ENCODE measurements at places on chromosomes 2 and 18.

DNA sequence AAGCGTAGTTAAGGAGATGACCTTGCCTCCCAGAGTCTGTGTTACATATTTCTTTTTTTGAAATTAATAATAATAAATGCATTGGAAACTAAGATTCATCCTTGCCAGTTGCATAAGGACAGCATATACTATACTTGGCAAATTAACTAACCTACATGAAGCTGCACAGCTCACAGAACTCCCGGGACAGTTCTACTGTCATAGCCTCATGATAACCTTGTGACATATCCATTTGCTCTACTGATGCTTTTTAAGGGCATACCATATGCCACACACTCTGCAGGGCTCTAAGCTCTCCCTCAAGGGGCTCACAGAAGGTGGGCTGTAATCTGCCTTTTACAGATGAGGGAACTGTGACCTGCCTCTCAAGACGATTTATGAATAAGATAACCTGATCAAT lies 3.8 kb downstream of the ITGB1BP1 start:
- DNase-seq: no peak

GRCh38 chr2:133717497-133717896 lies 149.2 kb upstream of the NCKAP5 start:
- DNase-seq: peak; percentile 53

DNA sequence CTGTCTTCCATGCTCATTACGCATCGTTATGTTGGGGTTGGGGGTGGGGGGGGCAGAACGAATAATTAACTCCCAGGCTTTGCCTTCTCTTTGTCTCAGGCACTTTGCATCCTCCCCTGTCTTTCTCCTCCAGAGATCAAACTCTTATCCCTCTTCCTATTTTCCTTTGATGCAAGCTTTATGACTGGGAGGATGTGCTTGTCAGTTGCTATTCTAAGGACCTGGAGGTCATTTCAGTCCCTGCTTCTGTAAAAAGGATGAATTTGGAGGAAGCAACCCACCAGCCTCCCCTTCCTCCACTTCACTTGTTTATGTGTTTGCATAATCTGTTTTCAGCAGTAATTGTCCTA lies 87.5 kb downstream of the ZCCHC2 start:
- DNase-seq: no peak

- no peak for DNase-seq
These were observed 46.1 kb downstream of the RASGRP3 start for GRCh38 chr2:33522576-33522975.

DNA sequence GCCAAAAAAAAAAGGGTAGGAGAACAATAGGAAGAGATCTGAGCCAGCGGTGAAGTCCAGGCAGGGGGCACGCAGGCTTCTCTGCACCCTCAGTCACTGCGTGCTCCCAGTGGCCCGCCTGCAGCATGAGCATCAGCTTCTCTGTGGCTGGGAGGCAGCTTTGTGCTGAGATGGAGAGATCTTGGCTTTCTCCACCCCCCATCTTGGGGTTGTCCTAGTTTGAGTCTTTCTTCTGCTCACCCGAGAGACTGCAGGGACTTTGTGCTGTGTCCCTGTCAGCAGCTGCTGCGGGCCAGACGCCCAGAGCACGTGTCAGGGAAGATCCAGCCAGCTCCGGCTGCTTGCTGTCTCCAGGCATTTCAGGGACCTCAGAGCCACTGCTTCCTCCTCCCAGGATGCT lies 20.3 kb downstream of the TRAPPC12 start:
- no peak for DNase-seq

DNA sequence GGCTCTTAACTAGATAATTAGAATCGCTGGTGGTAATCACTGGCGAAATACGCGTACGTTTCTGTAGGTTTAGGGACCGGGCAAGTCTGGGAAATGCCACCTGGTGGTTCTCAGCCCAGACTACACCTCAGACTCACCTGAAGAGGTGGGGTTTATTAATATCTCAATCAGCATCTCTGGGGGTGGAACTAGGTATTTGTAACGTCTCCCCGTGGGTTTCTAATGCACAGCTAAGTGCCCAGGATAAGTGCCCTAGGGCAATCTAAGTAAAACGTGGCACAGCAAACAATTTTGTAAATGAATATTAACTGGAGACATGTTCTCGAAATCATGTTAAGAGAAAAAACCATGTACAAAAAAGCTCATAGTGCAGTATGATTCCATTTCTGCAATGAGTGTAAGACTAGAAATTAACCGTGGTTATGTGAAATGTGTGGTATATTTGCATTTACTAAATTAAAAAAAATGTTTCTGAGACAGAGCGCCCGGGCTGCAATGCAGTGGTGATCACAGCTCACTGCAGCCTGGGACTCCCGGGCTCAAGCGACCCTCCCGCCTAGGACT lies 760 bp upstream of the CNOT11 start:
- DNase-seq: no peak

- peak; percentile 94 for DNase-seq
These were observed 20.4 kb downstream of the TMSB10 start for GRCh38 chr2:84925724-84926376.

DNA sequence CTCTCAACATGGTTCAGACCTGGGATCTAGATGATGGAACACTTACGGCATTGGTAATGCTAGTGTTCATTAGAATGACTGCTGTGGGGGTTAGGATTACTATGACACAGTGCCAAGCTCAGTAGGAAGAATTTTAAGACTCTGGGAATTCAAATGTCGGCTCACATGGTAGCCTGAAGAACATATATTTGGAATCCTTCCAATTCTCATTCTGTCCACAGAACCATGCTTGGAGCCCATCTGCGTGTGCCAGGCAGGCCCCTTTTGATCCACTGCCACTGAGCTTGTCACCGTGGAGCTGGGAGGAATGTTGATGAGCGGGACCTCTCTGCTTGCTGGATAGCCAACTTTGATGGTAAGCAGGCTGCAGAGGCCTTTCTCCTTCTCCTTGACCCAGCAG lies 322.0 kb upstream of the SOX11 start:
- DNase-seq: no peak

GRCh38 chr2:143906850-143907249 lies 613.1 kb downstream of the ZEB2 start:
- DNase-seq: no peak

- DNase-seq: peak; percentile 81
These were observed 103.9 kb upstream of the COL3A1 start for GRCh38 chr2:188870289-188870688.

DNA sequence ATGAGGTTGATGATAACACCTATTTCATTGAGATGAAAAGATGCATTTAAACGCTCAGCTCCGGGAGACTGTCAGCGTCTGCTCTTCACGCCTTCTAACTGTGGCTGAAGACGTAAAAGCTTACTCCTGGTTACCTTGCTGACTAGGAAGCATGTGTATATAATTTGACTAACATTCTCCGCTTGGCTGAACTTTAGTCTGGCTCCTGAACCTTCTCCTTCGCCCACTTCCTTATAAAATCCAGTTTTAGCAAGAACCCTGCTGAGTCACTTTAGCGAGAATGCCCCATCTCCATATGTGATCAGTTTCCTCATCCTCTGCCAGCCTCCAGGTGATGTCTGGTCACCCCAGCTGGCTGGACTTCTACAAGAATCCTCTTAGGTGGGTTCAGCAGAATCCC lies 12.7 kb upstream of the CREG2 start:
- DNase-seq: no peak

GRCh38 chr2:188506843-188507242 lies 215.2 kb downstream of the GULP1 start:
- DNase-seq: no peak

DNA sequence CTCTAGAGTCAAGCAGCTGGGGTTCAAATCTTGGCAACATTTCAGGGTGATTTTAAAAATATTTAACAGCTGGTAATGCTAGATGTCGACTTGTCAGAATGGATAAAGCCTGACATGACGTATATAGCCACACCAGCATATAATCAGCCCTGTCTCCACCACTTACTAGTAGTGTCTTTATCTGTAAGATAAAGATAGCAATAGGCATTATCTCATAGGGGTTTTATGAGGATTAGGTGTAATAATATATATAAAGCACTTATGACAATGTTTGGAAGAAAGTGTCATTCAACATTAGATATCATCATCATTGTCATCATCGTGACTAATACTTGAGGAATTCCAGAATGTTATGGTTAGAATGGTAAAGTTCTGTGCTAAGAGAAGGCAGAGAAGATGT lies 369.0 kb upstream of the CWC22 start:
- no peak for DNase-seq

GRCh38 chr18:59779979-59780378 lies 82.8 kb upstream of the CCBE1 start:
- peak; percentile 66 for DNase-seq

GRCh38 chr18:26689226-26689879 lies 141.0 kb upstream of the KCTD1 start:
- no peak for DNase-seq

DNA sequence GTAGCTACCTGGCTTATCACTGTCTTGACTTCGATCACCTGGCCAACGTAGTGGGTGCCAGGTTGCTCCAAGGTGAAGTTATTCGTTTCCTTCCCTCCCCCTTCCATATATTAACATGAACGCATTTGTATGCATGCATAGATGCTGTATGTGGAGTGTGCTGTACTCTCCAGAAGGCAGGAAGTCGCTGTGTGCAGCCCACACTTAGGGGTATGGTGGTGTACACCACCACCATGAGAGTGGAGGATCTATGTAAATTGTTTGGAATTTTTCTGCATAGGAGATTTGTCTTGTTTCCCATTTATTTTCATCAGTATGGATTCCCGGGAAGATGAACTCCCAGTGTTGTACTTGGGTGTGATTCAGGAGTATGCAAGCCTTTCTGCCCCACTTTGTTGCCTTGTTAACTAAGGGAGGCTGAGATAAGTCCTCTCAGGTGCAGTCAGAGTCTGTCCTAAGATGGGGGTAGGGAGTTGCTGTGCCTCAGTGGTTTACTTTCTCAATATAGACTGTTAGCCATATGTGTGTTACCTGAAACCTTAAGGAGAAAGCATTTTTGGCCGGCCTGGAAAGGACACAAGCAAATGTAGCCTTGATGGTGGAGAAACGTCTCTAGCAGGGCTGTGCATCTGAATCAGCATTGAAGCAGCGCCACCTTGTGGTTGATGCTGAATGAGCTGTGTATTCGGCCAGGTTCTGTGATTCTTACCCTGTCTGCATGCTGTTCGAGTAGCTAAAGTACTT lies 149.8 kb downstream of the TANC1 start:
- DNase-seq: peak; percentile 83

GRCh38 chr2:225354281-225354774 lies 45.2 kb upstream of the NYAP2 start:
- DNase-seq: peak; percentile 68

DNA sequence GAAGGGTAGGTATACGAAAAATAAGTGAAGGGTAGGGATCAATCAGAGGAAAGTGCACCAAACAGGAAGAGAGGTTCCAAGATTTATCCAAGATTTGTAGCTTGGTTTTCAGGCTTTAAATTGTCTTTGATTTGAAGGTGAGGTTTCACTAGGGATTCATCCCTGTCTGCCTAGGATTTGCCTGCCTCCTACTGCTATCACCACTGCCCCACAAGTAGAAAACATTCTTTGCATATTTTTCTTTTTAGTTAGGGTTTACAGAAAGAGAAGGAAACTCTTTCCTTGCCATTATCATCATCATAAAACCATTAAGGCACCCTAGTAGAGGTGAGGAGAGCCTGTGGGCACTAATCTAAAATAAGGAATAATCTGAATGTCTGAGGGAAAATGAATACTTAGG lies 45.8 kb upstream of the TANC1 start:
- peak; percentile 30 for DNase-seq

DNA sequence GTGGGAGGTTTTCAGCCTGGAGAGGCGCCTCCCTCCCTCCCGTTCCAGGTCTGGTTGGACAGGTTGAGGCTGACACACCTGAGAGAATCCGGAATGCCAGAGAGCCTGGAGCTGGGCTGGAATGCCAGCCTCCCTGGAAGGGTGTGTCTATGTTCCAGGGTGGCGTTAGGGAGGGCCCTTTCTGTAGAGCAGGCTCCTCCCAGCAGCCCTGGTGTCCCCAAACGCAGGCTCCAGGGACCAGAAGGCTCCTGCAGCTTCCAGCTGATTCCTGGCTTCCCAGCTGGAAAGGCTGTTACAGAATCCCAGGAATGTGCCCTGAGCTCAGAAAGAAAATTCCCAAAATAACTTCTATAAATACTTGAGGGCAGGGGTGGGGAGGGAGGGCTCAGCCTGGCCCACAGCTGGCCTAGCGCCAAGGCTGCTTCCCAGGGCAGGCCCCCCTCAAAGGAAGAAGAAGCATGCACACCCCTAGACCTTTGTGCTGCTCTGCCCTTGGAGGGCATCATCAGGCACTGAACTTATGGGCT lies 85.4 kb downstream of the STPG4 start:
- DNase-seq: peak; percentile 98

DNA sequence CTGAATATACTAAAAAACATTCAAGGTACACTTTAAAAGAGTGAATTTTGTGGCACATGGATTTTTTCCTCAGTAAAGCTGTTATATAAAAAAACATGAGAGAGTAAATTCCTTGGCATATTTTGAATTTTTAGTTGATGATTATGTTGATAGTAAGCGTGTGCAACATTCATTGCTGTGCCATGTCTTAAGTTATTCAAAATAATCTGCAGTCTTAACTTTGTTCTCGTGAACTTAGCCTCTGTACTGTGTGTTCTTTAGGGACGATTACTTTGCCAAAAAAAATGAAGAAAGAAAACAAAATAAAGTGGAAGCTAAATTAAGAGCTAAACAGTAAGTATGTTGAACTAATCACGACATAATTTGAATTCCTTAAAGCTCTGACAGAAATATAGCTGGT lies 9.6 kb downstream of the SSB start:
- DNase-seq: peak; percentile 89

- no peak for DNase-seq
These were observed 883.4 kb upstream of the CDH2 start for GRCh38 chr18:29060349-29060748.

GRCh38 chr18:61595615-61596251 lies 262.5 kb downstream of the CDH20 start:
- no peak for DNase-seq

- DNase-seq: no peak
These were observed 60.4 kb upstream of the GAREM1 start for GRCh38 chr18:32530947-32531651.

DNA sequence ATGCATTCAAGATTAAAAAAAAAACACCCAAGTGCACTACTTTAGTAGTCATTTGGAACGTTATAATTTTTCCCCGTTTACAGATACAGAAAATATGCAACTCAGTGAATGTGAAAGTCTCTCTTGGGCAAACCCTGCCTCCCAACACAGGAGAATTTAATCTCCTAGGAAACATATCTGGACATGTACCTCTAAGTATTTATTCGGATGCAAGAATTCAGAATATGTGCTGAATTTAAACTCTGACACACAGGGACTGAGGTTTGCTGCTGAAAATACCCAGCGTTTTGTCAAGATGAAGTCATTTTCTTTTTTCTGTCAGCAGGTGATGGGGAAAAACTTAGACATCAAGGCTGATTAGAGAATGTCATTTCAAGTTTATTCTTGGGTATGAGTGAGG lies 105.4 kb downstream of the ACKR3 start:
- DNase-seq: peak; percentile 81

DNA sequence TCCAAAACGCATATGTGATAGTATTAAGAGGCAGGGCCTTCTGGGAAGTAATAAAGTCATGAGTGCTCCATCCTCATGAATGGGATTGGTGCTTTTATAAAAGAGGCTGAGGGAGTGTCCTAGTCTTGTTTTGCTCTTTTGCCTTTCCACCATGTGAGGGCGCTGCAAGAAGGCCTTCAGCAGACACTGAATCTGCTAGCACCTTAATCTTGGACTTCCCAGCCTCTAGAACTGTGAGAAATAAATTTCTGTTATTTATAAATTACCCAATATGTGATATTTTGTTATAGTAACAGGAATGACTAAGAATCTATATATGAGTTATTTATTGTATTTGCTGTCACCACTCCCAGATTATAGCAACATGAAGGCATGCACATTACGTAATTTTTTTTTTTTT lies 63.5 kb downstream of the PLA2R1 start:
- DNase-seq: peak; percentile 31

Data from fibroblast of skin of scalp (primary cell).